ENCODE measurements at places on chromosomes 7 and 10.

GRCh38 chr10:96230527-96230926 is 40.8 kb downstream of the BLNK start:
- no peak for DNase-seq

GRCh38 chr10:119301397-119301796 is 94.0 kb downstream of the GRK5 start:
- DNase-seq: no peak

GRCh38 chr7:7182156-7183060 is at the start of gene C1GALT1:
Gene C1GALT1 (plus strand): TSS chr7:7182544. CDS start chr7:7234320, 51,776 bp downstream.
- DNase-seq: peak; percentile 94

- DNase-seq: peak; percentile 33
These were observed 23.9 kb downstream of the SLC18A2 start for GRCh38 chr10:117264782-117265181.

GRCh38 chr7:66727058-66727457 is 13.5 kb upstream of the RABGEF1 start:
- no peak for DNase-seq

DNA sequence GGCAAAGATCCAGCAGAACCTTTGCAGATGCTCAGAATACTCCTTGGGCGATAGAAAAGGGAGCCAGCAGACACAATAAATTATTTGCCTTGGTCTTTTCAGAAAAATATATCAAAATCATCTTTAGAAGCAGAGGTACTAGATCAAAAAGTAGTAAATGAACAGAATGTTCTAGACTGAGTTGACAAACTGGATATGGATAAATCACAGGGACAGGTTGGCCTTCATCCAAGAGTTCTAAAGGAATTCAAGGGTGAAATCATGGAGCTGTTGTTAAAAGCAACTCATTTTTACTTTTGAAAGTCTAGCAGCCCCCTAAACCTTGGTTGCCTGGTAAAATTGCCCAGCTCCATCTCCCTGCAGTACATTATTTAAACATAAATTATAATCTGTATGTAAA is 99.1 kb downstream of the PLCE1 start:
- no peak for DNase-seq

- DNase-seq: no peak
These were observed 59.4 kb upstream of the COL13A1 start for GRCh38 chr10:69742356-69742695.

DNA sequence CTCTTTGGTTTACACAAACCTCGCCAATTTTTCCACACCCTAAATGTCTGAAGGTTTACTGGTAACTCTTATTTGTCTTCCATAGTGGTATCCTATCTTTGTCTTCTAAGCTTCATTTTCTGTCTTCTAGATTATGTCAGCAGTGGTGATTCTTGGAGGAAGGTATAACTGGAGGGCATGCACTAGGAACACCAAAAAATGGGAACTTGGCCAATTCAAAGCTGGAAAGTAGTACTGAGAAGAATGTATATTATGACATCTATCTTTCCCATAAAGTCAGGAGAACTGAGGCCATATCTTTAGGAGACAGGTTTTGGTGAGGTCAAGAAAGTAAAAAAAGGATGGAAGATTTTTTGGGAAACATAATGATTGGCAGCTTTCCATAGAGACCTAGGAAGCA is 113.3 kb downstream of the CPEB3 start:
- DNase-seq: no peak

- DNase-seq: no peak
These were observed 1.6 kb downstream of the FAM24A start for GRCh38 chr10:122911889-122912484.

DNA sequence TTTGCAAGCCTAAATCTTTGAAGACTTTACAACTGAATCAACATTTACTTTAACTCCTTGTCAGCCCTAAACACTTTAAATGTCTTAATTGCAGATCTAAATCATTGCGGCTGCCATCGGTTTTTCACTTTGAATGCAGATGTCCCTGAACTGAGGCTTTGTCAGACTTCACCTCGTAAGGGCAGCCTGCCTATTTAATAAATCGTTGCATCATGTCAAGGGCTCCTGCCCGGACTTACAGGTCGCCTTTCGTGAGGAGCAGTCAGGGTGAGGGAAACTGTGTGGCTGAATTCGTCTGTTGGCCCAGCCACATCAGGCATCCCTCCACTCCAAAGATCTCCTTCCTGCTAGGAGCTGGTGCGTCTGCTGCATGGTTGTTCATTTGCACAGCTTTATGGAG is 368.2 kb upstream of the NPVF start:
- DNase-seq: no peak

- no peak for DNase-seq
These were observed 448.9 kb downstream of the SH2D4B start for GRCh38 chr10:80986596-80986995.
